GM06990 (cell line): ENCODE measurements at places on chromosomes 7 and 10.

GRCh38 chr10:82934429-82934828 is 1059.4 kb downstream of the NRG3 start:
- no peak for DNase-seq

- no peak for DNase-seq
These were observed 31.8 kb downstream of the WDR86 start for GRCh38 chr7:151378011-151378410.

DNA sequence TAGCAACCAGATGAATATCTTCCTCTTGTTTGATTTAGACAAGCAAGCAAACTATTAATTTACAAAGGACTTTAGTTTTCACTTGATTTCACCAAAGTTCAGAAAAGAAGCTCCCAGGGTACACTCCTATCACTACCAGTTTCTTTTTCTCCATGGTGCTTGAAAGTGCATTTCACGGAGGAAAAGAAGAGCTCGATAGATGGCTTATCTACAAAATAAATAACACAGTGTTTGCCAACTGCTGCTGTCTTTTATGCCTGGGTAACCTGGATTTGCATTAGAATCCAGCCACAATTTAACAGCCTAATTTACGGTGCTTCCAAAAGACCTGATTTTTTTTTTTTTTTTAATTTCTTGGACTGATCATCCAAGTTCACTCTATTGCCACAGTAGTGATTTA is 275.7 kb downstream of the GPR37 start:
- no peak for DNase-seq

DNA sequence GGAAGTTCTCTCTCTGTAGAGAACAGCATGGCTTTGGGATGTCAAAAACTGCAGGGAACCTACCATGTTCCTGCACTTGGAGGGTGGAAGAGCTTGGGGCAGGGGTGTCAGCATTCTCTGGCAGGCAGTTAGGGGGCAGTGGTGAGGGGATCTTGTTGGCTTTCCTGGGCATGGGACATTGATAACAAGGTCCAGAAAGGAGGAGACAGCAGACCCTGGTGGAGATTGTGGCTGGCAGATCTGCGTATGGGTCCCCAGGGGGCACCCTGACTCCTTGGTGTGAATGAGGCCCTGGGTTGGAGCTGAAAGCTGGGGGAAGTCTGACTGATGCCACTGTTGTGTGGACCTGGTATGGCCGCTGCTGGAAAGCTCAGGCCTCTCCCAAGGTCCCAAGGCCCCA is 22.9 kb upstream of the CAMK2B start:
- DNase-seq = no peak

- DNase-seq = no peak
These were observed 18.5 kb upstream of the EVX1 start for GRCh38 chr7:27223941-27224575.

- no peak for DNase-seq
These were observed 22.0 kb downstream of the VWA2 start for GRCh38 chr10:114261076-114261475.

DNA sequence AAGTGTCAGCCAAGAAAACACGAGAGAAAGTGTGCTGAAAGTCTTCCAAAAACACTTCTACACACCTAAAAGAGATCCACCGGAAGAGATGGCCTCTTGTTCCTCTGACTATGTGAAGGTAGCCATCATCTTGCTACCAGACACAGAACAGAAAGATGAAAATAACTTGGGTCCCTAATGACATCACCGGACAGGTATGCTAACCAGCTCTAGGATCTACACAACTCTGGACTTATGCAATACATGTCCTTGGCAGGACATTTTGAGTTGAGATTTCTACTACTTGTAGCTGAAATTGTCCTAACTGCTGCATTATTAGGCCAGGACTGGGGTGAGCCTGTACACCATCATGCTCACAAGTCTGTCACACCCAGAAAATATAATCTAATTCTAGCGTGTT is 358.7 kb downstream of the ELMO1 start:
- no peak for DNase-seq

DNA sequence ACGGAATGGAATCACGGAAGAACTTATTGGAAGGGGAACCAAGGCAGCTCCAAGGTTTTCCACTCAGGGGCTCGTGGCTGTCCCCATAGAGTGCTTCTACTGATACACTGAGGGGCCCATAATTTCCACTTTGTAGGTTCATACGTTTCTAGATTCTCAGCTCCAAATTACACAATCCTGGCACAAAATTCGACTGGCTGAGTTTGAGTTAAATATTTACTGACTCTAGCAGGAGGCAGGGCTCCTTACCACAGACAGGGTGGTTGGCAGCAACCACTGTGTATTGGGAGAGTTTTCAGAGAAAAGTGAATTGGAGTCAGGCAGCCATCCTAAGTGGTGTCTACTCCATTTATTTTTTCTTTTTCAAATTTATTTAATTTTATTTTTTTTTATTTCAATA is 55.4 kb upstream of the SEC61G start:
- DNase-seq = no peak

DNA sequence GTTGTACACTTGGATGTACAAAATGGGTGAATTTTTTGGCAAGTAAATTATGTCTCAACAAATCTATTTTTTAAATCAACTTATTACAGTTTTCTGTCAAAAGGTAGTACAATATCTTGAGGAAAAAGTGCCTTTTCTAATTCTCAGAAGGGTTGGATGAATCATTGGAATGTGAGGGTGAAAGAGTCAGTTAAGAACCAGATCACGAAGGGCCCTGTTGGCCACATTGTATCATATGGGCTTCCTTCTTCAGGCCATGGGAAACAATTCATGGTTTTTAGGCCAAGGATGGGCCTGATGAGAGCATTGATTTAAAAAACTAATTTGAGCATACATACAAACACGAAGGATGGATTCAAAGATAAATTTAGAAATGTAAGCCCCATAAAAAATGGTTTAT is 503.7 kb downstream of the TNS3 start:
- no peak for DNase-seq

DNA sequence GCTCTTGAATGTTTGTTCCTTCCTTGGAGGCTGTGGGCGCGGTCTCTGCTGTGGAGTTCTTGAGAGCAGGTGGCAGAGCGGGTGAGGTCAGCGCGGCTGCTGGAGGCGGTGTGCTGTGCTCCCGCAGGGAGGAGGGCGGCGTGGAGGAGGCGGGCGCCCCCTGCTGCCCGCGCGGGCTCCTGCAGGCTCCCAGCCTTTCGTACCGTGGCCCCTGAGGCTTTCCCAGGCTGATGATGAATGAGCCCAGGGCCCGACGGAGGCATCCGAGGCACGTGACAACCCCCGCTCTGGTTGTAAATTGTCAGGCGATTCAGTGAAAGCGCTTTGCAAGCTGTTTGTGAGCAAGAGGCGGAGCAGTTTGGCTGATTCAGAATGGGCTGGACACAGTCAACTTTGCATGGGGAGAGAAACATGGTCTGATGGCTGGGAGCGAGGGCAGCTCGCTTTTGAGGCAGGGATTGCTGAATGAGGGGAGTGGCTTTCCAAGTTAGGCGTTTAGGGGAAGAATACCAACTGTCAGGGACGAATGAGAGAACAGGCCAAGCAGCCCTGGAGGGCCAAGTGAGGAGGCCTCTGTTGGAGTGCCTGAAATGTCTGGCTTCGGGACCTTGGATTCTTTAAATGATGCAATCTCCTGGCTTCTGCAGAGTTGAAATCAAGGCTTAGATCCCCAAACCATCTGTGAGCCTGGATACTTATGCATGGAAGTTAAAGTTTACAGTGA is 46.6 kb downstream of the CDHR3 start:
- DNase-seq = peak; percentile 77

- no peak for DNase-seq
These were observed 2.2 kb downstream of the FGFR2 start for GRCh38 chr10:121595806-121596688.

DNA sequence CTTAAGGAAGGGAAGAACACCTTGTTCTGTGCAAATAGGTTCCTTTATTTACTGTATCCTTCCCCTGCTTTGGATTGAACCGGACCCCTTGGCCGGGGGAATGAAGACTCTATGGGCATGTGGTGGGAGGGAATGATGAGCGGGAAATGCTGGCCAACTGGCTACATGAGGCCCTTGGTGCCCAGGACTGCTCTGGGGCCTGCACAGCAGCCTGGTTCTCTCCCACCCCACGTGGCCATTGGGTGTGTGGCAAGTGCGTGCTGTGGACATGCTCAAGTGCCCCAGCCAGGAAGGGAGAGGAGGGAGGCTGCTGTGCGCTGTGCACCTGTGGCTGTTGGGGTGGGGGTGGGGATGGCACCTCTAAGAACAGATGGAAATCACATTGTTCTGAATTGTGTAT is 917.0 kb upstream of the GHITM start:
- DNase-seq = no peak

- DNase-seq = no peak
These were observed 109.5 kb upstream of the TMEM72 start for GRCh38 chr10:44801383-44802327.

GRCh38 chr7:47635091-47636080 is 53.5 kb upstream of the TNS3 start:
- DNase-seq = no peak

- DNase-seq = no peak
These were observed 8.2 kb upstream of the NPFFR1 start for GRCh38 chr10:70292004-70292403.

GRCh38 chr10:95550073-95550672 is 11.0 kb downstream of the SORBS1 start:
- no peak for DNase-seq

DNA sequence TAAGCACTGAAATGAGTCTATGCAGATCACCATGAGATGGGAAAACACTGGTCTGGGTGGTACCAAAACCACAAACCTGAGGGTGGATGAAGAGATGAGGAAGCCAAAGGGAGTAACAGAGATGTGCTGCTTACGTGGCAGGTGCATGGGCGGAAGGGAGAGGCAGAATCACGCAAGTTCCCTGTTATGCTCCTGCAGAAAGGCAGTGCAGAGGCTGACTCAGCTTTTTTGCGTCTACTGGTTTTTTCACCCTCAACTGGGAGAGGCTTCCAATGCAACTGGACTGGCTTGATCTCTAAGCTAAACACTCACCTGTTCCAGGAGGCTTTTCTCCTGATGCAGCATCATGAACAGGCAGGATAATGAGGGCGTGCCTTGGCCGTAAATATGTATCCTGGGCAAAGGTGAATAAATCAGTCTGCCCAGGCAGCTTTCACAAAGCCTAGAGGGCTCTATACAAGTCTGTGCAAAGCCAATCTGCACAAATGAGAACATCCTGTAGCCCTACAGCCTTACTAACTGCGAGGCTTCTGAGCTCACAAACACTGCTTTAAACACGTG is 95.4 kb upstream of the AFAP1L2 start:
- DNase-seq = peak; percentile 38

GRCh38 chr7:3028071-3028757 is 15.5 kb downstream of the CARD11 start:
- DNase-seq = no peak

DNA sequence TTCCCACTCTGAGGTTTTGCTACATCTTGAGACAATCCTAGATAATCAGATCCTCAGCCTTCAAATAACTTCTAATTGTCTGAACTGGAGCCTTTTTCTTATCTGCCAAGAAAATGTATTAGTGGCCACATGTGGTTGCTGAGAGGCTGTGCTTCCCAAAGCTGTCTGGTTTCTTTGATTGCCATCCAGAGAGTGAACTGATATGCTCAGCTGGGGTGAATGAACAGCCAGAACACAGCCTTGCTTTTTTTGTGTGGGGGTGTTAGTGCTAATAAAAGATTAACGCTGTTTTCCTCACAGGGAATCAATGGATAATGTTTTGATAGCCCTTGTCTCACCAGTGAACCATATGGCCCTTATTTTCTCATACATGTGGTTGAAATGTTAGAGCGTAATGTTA is 66.9 kb downstream of the BBS9 start:
- no peak for DNase-seq

GRCh38 chr10:75651417-75651816 is 220.0 kb downstream of the LRMDA start:
- DNase-seq = no peak

DNA sequence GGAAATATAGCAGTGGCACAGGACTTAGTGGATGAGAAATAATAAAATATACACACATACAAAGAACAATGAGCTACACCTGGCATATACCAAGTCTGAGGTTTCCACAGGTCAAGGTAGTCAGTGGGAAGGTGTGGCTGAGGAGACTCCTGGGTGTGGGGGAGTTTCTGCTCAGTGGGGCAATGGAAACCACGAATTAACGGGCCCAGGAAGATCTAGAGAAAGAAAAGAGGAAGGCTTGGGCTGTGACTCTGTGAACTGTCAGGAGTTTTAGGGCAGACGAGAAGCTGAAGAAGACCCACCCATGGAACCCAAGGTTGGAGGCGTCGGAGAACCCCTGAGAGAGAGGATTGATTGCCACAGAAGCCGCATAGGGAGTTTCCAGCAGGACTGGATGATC is 196.5 kb downstream of the HERPUD2 start:
- no peak for DNase-seq

- no peak for DNase-seq
These were observed 91.9 kb upstream of the NPY start for GRCh38 chr7:24192053-24192452.

GRCh38 chr10:28312572-28312971 is 9.7 kb upstream of the MPP7 start:
- DNase-seq = no peak

DNA sequence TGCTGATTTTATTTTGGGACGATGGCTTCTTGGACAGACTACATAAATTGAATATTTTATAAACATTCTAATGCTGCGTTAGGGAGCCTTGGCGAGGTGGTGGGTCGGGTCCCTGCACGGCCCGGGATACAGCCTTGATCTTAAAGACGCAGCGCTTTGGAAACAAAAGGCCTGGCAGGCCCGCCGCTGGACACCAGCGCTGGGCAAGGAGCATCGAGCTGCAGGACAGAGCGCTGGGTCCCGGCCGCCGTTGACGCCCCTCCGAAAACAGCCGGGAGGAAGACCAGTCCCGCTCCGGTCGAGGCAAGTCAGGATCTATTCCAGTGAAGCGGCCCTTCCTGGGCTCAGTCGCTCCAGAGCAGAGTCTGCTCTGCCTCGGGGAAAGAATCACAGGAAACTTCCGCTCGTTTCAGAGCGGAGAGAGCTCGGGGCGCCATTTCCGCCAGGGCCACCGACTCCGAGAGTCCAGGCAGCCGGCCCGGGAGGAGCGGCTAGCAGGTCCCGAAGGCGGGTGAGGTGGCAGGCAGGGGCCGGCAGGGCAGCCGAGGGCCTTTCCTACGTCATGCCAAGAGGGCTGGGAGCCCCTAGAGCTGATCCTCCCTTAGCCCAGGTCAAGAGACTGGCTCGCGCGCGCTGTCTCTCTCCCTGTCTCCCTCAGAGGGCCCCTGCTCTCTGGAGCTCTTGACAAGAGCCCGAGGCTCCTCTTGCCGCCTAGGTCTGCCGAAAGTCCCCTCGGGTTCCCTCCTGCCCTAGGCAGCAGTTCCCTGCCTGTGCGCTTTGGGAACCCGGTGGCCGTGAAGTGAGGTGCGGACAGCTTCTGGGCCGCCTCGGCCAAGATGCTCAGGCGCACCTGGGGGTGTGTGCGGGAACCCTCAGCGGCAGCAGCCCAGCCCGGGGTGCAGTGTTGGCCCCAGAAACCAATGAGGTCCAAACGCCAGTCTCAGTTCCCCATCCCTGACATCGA is 1.4 kb upstream of the DRGX start:
- DNase-seq = no peak

DNA sequence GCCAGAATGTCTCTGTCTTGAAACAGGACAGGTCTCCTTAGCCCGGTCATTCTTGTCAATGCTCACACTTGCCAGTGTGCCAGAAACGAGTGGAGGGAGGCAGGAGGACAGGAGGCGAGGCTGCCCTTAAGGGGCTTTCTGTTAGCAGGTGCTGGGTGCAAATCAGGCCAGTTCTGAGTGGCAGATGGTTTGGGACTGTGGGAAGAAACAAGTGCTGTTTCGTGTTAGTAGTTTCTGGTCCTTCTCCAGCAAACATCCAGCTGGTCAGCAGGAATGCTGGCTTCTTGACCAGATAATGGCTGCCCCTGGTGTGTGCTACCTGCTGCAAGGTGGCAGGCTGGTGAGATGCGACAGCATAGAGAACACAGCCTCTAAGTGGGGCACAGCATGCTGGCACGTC is 8.2 kb upstream of the NDUFB2 start:
- no peak for DNase-seq
